ENCODE measurements at places on chromosomes 4 and X.
A peak's percentile ranks its signal among the peaks of the same experiment; 100 is the strongest.

DNA sequence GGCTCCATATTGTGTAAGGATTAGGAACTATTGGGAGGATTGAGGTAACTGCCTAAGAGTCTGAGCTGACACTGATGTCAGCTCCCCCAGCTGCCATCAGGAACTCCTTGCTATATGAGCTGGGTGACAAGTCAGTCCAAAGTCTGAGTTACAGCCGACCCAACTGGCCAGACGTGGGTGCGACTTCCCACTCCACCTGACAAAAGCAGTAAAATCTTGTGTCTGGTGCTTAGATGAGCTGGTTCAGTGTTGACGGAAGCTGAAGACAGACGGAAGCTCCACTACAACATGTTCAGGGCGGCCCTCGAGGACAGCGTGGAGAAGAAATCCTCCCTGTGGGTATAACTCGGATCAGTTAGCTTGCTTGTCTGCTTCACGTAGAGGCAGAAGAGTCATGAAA is 22.8 kb upstream of the NAT8L start:
- DNase-seq: no peak

GRCh38 chrX:155027509-155028066 is 944 bp downstream of the FUNDC2 start:
- DNase-seq: peak; percentile 4

DNA sequence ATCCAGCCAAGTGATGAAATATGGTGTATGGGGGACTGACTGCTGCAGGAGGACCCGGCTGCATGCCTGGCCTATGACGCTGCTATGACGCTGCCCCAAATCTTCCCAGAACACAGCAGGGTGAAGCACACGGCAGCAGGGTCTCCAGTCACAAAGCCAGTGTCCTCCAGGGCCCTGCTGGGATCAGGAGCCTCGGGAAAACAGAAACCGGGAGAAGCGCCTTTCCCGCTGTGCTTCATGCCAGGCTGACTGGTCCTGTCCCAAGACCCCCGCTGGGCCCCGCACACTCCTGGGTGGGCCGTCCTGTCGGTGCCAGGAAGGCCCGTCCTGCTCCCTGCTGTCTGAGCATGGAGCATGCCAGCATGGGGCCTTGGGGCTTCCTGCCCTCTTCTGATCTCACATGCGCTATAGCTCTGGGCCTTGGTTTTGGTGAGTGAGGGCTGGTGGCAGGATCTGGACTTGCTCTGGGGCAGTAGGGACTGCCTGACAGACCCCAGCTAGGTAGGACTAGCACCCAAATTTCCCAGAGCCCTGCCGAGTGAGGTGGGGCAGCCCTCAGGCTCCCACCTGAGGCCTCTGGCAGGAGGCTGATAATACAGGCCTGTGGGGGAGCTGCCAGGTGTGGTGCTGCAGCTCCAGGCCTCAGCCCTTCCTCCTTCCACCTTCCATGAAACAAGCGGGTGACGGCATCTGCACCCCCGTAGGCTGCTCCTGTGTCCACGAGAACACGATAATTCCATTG is 64.0 kb downstream of the ACOX3 start:
- DNase-seq: no peak

GRCh38 chr4:86497131-86497530 is 97.0 kb upstream of the PTPN13 start:
- no peak for DNase-seq

GRCh38 chr4:160100316-160100715 is 997.4 kb downstream of the RAPGEF2 start:
- DNase-seq: no peak

GRCh38 chr4:143424276-143424675 is 87.6 kb downstream of the GAB1 start:
- no peak for DNase-seq

DNA sequence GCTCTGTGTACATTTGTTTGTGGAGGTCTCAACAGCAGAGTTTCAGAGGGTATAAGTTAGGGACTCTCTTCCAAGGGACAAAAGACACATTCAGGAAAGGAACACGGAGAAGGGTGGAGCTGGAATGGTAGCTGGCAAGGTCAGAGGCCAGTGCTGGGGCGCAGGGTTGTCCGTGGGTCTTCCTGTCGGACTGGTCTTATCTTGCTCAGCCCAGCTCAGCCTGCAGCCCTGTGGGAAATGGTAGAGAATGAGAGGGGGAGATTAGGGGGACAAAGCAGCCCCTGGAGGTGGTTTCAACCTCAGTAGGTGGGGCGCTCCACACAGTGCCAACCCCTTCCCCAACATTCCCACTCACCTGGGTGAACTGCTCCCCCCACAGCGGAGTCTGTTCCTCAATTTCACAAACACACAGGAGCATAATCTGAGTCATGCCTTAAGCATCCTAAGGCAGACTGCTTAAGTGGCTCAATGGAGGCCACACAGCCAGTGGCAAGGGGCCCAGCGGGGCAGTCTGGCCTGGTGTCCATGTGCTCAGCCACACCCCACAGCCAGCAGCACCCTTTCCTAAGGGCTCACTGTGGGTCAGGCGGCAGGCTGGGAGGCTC is 6.9 kb upstream of the HDAC6 start:
- DNase-seq: no peak

- DNase-seq: no peak
These were observed at the start of gene GRIA3 for GRCh38 chrX:123184219-123184865. Gene GRIA3, plus strand, starts transcription at chrX:123184278. Its CDS starts 258 bp downstream, at chrX:123184536.

- no peak for DNase-seq
These were observed 12.7 kb upstream of the CD38 start for GRCh38 chr4:15765391-15765790.

DNA sequence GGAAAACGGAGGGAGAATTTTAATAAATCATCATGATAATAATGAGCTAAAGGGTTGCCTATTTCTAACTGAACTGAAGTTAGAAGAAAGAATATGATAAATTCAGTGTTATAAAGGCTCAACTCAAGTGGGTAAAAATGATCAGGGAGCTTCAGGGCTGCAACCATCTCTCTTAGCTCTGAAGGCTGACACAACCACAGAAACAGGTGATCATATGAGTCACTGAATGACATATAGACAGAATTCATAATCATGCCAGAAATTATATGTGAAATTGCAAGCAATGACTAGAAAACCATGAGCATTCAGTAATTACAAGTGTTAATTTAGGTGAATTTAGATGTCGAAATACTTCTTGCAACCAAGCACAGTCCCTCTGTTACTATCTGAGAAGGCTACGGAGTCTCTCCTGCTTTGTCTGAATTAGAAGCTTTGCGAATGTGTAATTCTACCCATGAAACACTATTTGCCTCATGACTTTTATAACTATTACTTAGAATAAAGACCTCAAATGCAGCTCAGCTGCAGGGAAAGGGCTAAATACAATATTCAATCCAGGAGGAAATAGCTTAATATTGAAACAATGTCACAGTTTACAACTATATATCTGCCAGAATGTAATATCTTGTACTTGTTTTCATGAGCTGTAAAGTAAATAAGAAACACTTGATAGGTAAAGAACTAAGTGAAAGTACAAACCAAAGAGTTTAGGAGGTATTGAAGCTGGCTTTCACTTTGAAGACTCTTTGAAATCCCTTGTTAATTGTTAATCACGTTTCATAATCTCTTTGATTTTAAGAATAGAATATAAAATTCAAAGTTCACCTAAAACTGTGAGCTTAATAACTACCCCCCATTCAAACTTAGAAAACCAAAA is 1972.6 kb downstream of the ARAP2 start:
- DNase-seq: no peak

DNA sequence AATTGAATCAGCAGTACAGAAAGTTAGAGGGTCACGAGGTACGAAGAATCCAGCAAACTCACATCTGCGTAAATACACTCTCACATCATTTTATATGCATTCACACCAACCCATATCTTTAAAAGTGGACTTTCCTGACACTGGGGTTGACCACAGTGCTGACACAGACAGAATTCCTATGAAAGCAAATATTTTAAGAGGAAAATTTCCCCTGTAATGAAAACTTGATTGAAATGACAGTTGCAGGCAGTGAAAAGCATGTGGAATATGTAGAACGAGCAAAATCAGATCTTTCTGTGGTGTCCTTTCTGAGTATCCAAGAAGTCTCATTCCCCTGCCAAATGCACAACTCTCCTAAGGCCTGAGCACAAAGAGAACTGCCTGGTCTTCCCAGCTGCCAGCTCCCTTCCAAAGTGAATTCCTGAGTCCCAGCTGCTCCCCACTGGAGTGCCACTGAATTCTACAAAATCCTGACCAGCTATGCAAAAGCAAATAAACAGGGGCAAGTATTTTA is 50.5 kb upstream of the FAM9C start:
- no peak for DNase-seq

DNA sequence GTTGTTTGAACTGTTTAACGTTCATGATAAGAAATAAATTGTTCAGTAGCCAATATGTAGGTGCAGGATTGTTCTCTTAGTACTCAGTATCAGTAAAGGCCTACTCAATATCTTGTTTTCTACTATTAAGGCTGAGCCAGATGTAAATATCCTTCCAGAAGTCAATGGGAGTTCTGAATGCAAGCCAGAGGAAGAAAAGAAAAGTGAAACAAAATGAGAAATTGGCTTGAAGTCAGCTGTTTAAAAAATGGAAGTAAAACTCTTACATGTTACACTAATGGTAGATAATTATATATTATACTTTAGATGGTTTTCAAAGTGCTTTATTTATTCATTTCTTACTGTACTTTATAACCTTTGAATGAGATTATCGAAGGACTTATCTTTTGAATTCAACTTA is 1417.9 kb downstream of the ADGRL3 start:
- DNase-seq: no peak

DNA sequence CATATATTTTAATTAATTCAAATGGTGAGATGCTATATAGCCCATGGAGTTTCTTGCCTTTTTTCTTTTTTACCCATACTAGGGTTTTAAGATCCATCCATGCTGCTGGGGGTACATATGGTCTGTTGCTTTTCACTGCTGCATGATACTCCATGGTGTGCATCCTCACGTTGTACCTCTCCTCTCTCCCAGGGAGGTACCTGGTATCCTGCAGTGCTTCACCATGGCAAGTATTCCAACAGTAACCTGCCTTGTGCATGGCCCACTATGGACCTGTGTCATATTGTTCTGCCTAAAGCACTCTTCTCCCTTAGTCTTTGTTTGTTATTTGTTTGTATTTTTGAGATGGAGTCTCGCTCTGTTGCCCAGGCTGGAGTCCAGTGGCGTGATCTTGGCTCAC is 114.3 kb upstream of the GPC4 start:
- no peak for DNase-seq

DNA sequence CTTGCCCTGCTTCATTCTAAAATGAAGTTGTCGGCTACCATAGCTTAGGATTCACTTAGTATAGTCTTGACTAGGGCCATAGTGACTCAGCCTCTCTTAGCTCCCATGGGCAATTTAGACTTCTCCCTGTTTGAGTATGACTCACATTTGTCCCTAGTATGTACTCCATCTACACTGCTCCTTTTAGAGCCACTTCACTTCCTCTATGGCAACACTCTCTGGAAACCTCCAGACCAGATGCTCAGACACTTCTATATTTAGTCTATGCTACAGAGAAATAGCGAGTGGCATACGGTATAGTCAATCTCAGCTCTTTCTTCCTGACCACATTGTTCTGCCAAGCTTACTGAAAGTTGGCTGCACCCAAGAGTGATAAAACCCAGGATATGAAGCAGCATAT is 11.2 kb downstream of the MEPE start:
- DNase-seq: no peak

DNA sequence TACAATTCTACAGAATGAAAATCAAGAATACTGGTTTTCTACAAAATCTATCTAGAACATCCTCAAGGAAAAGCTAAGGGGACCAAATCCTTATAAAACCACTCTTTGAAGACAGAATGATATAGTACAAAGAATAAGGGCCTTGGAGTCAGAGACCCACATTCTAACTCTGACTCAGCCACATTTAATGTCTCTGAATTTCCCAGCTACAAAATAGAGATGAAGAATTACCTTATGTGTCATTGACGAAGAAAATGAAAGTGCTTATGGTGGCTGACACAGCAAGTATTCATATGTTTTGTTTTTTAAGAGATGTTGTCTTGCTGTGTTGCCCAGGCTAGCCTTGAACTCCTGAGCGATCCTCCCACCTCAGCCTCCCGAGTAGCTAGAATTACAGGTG is 35.9 kb upstream of the CXorf38 start:
- no peak for DNase-seq

DNA sequence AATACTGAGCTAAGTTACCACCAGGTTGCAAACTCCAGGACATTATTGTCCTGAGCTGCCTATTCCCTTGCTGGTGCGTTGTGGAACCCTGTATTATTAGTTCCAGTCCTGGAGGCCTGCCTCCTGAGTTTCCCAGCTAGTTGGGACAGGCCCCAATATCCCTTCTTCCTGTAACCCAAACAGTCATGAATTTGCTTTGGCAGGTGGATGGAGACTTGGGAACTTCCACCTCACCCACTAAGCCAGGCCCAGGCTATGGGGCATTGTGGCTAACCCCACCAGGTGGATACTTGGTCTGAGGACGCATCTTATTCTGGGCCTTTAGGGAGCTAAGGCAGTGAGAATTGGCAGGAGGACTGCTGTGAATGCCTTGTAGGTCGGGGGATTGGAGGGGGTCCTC is 5.0 kb downstream of the RBM3 start:
- DNase-seq: no peak

DNA sequence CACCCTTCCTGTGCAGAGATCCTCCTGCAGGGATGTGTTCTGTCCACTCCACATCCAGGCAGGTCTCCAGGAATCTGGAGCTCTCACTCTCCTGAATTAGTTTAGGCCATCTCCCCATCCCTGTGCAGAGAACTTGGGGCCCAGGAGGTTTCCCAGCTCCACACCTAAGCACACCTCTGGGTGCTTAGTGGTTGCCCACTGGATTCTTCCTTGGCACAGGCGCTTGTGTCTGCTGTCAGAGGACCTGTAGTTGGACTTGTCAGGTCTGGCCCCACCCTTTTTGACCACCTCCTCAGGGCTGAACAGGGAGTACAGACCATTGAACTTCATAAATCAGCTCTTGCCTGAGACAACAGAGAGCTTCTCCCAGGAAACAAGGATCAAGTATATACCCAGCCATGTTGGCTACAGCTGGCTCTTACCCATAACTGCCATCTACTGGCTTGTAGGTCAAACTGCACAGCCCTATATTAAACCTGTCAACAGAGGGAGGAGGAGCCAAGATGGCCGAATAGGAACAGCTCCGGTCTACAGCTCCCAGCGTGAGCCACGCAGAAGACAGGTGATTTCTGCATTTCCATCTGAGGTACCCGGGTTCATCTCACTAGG is 275.5 kb downstream of the PPARGC1A start:
- DNase-seq: no peak
